T-helper 9 cell (primary cell): ENCODE measurements at places on chromosomes 12 and 14.

GRCh38 chr12:68403296-68403695, 71.1 kb upstream of the MDM1 start:
- no peak for DNase-seq

DNA sequence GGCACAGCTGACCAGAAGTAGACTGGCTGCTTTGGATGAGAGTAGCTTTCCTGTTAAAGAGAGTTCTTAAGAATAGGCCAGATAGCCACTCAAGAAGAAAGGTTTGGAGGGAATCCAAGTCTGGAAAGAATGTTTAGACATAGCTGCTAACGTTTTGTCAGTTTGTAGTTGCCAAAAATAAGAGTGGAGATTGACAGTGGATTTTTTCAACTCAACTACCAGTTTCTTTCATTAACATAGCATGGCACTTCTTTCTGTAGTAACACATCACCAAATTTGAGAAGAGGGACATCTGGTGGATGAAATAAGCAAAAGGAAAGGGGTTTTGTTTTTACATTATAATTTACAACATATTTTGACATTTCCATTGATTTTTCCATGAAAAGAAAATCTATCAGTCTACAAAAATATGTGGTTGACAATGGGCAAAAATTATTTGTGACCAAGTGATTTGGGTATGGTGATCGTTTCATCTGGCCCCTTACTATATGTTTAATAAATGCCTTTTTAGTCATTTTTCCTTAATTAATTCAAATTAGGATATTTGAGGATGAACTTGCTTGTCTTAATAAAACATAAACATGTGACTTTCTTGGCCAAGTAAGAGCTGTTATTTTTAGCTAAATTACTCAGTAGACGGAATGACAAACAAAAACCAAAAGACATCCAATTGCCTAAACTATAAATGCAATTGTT, 71.1 kb downstream of the PTPRR start:
- no peak for DNase-seq

DNA sequence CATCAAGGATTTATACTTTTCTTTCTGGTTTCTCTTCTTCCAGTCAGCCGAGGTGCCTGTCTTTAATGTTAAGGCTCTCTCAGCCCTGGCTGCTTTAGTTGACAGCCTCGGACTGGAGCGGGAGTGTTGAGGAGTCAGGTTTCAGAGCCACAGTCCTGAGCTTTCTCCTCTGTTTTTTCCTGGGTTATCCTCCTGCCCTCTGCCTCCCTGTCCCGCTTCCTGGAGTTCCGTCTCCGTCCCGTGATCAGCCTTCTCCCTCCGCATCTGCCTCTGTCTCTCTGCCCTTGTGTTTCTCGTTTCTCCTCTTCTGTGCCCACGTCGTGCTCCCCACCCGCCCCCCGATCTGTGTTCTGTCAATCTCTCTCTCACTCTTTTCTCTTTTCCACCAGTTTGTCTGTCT, 33.0 kb downstream of the IQSEC3 start:
- no peak for DNase-seq

DNA sequence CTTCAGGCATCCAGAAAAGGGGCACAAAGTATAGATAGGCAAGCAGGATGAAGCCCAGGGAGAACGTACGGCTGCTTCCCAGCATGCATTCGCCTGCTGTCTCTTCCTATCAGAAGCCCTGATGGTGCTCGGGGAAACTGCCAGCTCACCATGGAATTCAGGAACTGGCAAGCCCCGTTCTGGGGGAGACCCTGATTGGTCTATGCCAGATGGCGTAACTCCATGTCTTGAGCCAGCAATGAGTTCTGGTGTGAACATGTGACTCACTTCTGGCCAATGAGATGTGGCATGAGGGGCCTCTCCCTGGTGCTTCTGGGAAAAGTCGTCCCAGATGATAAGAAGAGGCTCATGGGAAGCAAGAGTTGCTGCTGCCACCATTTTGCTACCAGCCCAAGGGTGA, 270.8 kb downstream of the BCL11B start:
- no peak for DNase-seq

DNA sequence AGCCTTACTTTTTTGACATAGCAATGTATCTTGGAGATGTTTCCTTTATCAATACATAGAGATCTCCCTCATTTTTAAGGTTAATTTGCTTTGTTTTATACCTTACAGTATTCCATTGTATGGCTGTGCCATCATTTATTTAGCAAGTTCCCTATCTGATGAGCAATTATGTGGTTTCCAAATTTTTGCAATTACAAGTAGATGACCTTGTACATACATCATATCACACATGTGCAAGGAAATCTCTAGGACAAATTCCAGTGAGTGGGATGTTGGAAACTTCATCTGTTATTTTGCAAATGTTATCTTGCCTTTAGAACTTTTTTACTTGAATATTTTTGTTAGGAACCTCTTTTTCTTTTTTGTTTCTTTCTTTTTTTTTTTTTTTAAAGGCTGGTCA, 49.7 kb downstream of the DRAM1 start:
- DNase-seq: no peak

DNA sequence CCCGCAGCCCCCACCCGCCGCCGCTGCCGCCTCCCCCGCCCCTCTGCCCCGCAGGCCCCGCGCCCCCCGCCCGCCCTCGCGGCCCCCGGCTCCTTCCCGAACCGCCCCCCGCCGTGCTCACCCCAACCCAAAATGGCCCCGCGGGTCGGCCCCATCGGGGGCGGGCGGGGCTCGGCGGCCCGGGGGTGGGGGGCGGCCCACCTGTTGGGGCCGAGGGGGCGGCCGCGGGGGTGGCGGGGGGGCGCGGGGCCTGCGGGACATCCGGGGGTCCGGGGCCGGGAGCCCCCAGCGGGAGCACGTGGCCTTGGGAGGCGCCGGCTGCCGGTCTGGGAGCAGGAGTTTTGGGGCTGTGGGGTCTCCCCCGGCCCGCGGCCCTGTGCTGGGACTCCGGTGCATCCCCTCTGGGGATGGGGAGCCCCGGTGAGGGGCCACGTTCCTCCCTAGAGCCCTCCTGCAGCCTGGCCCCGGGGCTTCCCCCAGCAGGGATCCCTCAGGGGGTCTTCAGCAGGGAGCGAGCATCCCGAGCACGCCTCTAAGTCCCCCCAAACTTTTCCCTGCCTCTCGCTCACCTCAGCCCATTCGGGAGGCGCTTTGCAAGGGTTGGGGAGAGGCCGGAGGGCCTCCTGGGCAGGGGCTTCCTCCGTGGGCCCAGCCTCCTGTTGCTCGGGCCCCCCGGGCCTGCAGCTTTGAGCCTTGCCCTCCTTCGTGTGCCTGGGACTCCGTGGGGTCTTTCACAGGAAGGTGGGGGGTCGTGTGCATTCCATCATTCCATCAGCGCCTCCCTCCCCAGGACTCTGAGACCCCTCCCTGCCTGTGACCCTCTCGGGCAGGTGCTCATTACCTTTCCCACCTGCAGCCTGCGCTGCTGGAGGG, 710 bp downstream of the MTA1 start:
- DNase-seq: no peak
